NCI-H1694 treated with DMSO at 0.1 percent for 48 hours (cell line): ENCODE measurements at places on chromosomes 7 and 10.

DNA sequence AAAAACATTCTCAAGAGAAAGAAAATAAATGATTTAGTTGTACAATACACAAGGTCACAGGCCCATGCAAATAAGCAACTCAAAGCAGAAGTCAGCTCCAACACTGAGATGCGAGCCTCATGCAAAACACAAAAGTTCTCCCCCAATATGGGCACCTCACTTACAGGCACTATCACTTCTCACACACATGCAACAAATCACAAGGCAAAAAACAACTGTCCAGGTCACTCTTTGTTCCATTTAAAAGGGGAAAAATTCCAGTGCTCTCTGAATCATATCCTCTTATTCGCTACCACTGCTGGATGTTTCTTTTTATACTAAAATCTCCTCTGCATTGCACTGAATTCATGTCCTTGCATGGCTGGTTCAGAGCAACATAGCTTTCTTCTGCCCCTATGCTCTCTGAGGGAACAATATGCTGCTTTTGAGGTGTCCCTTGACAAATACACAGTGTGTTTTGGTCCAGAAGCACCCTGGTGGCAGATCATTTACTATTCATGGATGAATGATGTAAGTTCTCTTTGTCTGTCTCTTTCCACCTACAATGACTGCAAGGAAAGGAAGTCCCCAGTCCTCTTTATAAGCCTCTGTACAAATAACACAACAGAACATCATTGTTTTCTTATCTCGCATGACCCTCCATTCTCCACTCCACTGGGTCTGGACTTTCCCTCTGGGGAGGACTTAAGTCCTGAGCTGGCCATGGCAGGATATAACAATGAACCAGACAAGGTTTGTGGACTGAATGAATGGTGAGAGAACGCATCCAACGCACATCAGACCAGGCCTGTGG, 85.4 kb upstream of the GSDME start:
- DNase-seq, result no peak

- DNase-seq, result no peak
Observed at GRCh38 chr7:150371996-150372270, 3.3 kb downstream of the REPIN1 start.

GRCh38 chr10:129949411-129949810, 14.7 kb downstream of the EBF3 start:
- no peak for DNase-seq

DNA sequence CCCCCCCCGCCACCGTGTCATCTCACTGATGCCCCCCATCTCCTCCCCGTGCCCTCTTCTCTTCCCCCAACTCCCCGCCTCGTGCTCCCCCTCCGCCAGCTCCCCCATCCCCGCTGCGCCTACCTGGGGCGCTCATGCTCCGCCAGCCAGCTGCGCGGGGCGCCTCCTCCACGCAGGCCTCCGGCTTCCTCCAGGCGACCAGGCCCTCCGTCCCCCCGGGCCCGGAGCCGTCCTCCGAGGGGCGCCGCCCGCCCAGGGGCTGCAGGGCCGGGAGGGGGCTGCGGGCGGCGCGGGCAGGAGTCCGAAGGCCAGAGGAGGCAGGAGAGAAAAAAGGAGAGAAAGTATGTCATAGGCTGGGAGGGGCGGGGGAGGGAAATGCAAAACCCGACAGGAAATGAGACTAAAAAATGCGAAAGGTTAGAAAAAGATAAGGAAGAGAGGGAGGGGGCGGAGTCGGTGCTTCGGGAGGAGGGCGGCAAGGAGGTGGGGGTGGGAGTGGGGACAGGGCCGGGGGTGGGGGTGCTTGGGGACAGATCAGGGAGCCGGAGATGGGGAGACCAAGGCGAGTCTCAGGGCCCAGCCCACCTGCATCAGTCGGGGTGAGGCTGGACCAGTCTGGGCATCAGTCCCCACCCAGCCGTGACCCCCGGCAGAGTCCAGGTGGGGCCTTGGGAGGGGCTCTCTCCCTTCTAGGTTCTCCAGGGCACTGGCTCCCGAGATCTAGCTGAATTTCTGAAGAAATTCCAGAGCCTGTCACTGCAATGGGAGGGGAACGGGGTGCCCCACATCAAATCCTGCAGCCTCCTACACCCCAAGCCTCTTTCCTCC, at the start of gene CARD11:
Gene CARD11 (minus strand): TSS at position 324 of the 828 bp plus-strand sequence. CDS start 85,361 bp downstream, outside the sequence.
- no peak for DNase-seq

- DNase-seq, result no peak
Observed at GRCh38 chr10:120803972-120804371, 47.2 kb upstream of the WDR11 start.

- no peak for DNase-seq
Observed at GRCh38 chr7:82339958-82340357, 103.6 kb downstream of the CACNA2D1 start.

GRCh38 chr10:92103376-92104090, 180.0 kb downstream of the BTAF1 start:
- DNase-seq, result no peak

DNA sequence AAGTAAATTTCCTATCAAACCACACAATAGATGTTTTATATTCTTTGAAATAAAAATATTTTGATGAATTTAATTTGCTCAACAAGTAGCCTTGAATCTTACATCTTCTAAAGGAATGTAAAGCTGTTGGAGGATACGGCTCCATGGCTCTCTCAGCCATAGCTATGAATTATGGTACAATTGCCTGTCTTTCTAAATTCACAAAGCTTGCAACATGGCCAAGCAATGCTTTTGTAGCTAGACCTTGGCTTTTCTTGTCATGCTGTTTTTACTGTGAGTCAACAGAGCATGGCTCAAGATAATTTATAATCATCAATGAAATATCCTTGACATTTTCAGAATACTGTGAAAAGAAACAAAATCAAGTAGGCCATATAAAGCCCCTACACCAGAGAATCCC, 286.7 kb downstream of the CACNA2D1 start:
- DNase-seq, result no peak

DNA sequence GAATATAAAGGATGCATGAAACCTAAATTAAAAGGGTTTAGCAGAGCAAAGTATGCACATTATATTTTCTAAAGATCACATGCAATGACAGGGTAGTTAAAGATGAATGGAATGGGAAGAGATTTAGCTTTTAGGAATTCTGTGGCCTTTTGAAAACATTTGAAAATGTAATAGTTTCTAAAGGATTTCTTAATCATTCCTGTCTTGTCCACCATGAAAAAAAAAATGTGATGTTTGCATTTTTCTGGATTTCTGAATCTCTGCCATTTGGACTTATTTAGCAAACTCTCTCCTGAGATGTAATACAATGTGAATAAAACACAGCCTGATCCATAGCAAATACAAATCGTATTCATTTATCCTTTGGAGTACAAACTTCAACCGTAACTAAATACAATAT, 126.6 kb upstream of the RAB11FIP2 start:
- DNase-seq, result no peak

GRCh38 chr7:154990964-154991540, 11.9 kb downstream of the PAXIP1 start:
- no peak for DNase-seq

DNA sequence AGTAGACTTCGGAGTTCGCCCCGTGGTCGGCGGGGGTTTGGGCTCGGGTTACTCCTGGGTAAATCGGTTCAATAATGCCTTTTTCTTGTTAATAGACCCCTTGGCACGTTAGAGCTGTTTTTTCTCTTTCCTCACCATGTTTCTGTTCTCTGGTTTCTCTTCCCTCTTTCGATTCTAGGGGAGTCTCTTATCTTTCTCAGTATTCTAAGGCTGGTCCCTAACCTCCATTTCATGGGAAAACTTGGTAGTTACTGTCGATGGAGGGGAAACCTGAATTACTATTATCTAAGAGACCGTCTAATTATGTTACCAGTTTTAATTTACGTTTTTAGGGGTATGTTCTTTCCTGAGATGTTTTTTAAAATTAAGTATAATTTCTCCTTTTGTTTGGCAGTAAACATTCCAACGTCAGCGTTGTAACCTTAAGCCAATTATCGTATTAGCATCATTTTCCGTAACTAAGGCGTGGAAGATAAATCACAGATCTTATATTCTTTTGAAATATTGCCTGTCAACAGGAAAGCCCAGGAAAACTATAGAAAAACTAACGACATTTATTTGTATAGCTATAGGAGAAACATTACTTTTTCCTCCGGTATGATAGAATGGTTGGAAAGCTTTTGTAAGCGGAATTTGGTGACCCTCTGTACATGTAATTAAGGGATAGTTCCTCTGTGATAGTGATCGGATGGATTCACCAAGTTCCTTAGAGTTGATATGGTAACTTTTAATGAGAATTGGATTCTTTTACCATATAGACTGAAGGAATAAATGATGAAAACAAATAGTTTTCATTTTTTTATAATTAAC, 847 bp downstream of the BTAF1 start:
- DNase-seq, result no peak

DNA sequence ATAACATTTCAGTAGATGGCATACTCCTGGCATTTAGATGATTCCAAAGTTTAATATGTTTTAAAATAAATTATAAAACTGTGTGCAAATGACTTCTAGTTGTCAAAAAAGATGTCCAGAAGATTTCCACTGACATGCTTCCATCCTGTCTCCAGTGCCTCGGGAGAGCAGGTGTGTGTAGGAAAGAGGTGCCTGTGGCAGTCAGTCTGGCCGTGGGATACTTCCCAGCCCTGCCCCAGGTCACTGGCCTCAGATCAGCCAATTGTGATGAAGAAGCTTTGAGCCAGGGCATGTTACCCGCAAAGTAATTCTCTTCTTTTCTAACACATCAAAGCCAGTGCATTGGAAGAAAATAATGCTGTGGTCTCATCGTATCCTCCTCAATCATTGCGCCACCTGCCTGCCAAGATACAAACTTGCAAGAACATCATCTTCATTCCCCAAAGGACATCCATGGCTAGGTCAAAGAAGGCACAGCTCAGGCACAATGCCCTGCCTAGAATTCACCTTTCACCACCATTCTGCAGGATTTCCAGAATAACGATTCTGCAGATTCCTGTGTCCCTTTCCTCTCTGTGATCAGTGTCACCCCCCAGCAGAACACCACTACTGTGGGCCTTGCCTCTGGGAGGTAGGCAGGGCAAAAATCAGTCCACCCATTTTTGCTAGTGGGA, 6.3 kb upstream of the KCNMA1 start:
- DNase-seq, result no peak

DNA sequence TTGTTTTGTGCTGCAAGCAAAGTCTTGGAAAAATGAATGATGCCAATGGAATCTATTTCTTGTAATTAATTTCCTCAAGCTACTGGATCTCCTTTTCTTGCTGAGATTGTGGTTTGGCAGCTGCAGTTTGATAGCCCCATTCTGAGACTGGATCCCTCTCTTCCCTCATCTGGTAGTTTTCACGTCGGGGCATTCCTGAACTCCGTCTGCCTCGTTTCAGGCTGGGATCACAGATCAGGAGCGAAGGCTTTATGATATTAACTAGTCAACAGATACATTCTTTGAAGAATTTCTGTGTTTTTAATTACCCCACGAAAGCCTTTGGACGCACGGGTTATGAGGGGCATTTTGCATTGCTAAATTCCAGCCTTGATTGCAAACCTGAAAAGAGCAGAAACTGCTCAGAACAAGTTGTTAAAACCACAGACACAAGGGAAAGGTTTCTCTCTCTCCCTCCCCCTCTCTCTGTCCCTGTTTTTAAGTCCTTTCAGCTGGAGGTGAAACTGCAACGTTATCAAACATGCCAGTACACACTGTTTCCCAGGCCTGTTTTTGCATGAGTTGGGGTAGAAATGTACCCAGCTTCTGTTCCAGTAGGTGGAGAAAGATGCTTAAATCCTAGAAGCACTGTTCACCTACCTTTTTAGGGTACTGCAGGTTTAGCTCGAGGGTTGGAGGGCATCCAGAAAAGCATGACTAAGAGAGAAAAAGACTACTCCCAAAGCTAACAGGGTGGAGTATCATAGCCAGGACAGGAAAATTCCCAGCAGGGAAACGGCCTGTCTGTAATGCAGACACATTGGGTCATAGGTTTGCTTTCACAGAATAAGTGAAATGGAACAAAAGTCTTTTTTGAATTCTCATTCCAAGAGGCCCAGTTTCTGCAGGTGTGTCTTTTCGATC, 124.3 kb downstream of the CUX1 start:
- DNase-seq, result no peak

GRCh38 chr10:21452203-21452602, 73.3 kb downstream of the SKIDA1 start:
- DNase-seq, result no peak

DNA sequence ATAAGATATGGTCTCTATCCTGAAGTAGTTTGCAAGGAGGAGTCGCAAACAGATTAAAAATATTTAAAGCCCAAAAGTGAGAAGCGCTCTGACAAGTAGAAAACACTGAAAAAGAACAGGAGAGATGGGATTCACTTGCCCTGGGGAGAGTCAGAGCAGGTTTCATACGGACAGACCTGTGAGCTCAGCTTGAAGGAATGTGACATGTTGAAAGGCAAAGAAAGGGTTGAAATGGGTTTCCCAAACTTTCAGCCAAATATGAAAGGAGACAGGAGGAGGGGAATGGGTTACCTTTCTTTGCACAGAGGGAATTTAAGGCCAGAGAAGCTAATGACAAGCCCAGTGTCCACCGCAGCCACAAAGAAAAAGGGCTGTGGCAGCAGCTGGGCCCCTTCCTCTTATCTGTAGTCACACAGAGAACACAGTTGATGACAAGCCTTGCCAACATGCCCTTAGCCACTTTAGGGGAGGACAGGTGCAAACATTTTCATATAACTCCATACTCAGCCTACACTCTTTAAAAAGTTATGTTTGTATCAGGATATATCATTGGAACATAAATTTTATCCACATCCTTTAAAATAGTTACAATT, 14.9 kb downstream of the HOXA1 start:
- DNase-seq, result no peak

DNA sequence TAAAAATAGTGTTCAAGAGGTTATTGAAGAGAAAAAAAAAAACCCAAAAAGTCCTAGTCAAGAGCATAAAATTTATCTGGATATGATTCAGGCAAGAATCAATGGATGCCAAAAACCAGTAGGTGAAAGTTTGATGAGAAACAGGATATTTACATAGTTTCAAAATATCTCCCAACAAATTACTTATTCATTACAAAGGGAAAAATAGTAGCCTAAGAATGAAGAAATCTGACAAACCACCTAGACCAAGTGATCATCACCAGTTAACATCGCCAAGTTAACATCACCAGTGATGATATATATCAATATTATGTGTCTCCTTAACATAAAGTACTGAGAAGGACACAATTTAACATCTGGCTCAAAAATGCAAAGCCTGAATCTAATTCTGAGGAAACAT, 85.2 kb downstream of the RNLS start:
- DNase-seq, result no peak

GRCh38 chr7:74230446-74231231, 20.8 kb downstream of the LAT2 start:
- DNase-seq, result no peak
